ENCODE measurements at places on chromosomes 5 and 9.

DNA sequence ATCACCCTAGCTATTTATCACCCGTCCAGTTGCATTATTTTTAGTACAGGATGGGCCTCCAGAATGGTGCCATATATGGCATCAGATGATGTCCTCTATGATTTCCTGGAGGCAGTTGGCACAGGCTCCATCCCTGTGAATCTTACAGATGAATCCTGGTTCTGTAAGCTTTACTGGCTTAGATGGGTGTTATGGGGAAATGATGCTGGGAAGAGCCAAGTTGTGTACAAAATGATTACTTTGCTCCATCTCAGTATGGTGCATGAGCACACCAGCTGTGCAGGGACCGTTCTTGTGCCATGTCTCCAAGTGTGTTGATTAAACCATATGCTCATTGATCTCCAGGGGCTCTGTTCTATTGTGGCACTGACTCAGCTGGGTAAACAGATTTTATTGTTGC lies 755.7 kb downstream of the TLR4 start:
- no peak for DNase-seq

DNA sequence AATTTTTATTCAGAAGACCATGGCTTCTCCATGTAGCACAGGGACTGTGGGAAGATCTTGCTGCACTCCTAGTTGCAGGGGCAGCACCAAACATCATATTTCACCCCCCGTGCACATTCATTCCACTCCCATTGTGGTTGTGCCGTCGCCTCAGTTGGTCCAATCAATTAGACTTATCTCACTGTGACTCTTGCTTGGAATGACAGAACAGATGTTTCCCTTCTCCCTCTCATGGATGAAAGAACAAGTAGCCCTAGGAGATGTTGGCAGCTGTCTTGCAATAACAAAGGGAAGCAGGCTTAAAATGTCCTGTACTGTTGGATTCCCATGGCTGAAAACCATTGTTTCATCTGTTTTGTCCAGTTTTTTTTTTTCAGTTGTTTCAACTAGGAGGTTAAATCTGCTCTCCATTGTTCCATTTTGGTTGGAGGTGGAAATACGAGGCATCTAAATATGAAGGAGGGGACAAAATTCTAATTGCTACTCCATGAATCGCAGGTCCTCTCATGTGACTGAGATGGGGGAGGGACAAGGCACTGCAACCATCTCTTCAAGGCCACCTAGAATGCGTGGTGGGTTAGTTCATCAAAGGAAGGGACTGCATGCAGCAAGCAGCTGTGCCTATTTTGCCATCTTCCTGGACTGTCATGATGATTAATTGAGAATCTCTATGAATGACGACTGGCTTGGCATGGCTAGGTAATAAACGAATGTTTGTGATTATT lies 214.4 kb downstream of the NSG2 start:
- no peak for DNase-seq

DNA sequence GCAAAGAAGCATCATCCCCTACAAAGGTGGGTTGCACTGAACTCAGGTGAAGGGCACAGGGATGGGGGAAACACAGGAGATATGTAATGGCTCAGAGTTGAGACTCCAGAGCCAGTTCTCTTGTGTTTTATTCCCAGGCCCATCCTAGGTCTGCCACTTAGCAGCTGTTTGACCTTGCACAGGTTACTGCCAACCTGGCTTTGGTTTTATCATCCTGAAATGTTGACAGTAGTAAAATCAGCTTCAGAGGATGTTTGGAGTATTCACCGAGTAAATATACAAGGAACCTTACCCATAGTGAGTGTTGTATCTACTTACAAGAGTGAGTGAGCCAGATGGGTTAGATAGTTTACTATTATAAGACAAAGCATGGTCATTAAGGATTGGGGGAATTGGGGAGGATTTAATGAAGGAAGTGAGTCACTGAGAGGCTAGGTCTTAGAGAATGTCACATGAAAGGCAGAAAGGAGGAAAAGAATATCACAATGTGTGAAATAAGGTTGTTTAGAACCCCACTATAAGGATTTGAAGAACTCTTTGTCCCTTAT lies 141.3 kb downstream of the MAN2A1 start:
- DNase-seq = no peak

DNA sequence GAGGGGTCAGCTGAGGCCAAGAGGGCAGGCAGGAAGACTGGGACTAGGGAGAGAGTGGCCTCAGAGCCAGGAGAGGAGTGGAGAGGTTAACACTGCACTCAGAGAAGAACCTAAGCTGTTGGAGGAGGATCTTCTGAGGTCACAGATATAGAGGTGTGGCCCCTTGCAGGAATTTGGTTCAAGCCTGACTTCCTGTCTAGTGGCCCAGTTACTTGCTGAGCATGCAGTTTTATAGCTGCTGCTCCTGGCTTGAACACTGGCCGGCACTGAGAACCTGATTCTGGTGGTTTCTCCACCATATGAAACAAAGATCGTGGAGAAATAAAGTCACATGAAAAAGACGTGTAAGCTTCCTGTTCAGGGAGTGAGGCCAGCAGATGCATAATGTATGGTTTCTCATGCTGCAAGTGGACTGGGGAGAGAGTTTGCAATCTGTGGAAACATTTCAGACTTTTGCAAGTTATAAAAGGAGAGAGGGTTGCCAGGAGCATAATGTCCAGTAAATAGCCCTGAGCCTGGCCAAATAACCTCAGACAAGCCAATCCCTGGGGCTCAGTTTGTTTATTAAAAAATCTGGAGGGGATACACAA lies 82.6 kb downstream of the GALNT10 start:
- no peak for DNase-seq

DNA sequence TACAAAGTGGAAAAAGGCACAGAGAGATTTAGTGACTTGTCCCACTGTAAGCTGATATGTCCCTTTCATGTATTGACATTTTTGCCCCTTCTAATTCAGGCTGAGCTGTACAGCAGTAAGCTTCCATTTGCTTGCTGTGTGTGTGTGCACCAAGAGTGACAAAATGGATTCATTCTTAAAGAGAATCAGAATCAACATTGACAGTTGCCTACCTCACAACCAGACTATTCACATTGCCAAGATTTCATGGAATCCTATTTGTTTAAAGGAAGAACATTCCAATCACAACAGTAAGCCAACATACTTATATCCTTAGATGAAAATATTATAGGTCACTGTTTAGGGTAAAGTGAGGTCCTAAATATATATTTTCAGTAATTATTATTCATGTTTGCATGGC lies 102.6 kb downstream of the TMEM232 start:
- DNase-seq = no peak

All from stimulated activated CD8-positive, alpha-beta memory T cell treated with anti-CD3 and anti-CD28 coated beads, Interleukin-7, amount 100 ng/mL, for 24 hours (primary cell).